GM12864 (cell line): ENCODE measurements at places on chromosomes 2 and 18.

GRCh38 chr2:104853534-104854497 lies at the start of gene POU3F3:
TSS of gene POU3F3 (plus strand) at chr2:104854115. CDS start at chr2:104855511, 1,396 bp downstream.
- no peak for DNase-seq

- DNase-seq: no peak
Observed at GRCh38 chr2:153668923-153669322, 190.4 kb upstream of the RPRM start.

DNA sequence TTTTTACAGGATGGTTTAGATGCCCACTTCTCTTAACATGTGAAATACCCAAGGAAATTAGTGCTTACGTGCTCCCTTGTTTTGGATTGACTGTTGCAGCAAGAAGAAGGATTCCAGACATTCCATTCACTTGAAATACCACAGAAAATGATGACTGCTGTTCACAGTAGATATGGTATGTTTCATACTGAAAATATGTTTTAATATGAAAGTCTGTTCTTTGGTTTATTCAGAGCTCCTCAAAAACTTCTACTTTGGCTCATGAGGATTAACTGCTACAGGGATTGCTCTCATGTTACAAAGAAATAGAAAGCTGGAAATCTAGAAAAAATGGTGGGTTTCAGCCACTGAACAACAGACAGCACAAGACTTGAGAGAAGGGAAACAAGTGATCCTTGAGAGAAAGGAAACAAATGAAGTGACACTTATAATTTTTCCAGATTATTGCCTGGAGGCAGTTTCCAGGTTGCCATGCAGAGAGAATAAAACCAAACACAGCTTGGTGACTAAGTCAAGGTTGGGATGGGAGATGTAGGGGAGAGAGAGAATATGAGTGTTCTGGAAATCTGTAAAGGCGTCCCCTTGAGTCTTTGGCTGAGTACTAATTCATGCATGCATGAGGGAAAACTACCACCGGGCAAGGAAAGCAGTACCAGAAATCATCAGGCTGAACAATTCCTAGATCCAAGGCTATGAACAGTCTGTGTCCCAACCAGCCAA lies 348.1 kb downstream of the CLIP4 start:
- no peak for DNase-seq

DNA sequence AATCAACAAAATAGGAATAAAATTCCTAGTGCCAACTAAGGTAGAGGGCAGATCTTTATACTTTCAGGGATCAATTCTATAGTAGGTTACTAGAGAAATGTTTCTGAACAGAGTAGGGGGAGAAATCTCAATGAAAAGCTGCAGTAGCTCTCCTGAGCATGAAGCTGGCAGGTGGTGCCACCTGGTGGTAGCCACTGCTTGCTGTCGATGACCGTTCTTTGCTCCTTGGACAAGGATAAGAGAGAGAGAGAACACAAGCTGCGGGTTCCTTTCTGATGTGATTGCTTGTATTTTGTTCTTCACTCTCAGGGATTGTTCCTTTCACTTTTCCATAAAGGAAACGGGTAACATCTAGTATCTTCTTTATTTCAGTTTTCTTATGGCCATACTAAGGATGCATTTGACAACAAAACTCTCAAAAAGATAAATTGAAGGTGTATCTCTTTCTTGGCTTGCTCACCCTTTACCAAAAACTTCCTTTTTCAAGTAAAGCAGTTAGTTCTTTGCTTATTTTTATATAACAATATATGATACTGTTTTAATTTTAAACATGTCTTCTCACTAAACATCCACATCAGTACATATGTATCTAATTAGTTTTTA lies 18.6 kb upstream of the MRPL19 start:
- no peak for DNase-seq

DNA sequence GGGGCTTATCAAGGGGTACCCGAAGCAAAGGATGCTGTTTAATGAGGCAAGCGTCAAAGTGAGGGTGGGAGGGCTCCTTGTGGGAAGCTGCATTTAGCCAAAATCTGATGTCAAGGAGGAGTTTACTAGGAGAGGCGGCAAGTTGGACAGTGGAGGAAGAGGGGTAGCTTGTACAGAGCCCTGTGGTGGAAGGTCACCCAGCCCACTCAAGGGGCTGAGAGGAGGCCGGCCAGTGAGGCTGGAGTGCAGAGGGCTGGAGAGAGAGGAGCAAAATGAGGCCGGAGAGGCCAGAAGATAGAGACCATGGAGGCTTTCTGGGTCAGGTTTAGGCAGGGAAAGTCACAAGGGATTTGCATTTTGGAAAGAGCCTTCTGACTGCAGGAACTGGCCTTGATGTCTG lies 49.5 kb downstream of the ASB1 start:
- DNase-seq: no peak

DNA sequence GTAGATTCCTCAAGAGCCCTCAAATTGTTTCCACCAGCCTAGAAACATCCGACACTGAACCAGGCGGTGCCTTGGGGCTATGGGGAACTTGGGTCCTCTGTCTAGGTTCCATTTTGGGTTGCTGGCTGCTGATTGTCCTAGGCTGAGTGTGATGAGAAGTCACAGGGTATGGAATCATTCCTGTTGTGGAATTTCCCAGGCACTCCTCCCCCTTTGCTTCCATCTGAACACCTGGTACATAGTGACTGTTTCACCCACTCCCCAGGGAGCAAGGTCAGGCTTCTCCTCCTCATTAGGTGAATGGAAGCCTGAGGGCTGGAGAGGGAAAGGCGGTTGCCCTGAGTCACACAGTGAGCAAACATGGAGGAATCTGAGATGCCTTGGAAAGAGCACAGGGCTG lies 4.5 kb downstream of the KIF3C start:
- DNase-seq: no peak

GRCh38 chr2:170475878-170476277 lies 239.3 kb upstream of the SP5 start:
- DNase-seq: no peak

GRCh38 chr2:116074161-116074560 lies 1631.7 kb downstream of the DPP10 start:
- DNase-seq: no peak

DNA sequence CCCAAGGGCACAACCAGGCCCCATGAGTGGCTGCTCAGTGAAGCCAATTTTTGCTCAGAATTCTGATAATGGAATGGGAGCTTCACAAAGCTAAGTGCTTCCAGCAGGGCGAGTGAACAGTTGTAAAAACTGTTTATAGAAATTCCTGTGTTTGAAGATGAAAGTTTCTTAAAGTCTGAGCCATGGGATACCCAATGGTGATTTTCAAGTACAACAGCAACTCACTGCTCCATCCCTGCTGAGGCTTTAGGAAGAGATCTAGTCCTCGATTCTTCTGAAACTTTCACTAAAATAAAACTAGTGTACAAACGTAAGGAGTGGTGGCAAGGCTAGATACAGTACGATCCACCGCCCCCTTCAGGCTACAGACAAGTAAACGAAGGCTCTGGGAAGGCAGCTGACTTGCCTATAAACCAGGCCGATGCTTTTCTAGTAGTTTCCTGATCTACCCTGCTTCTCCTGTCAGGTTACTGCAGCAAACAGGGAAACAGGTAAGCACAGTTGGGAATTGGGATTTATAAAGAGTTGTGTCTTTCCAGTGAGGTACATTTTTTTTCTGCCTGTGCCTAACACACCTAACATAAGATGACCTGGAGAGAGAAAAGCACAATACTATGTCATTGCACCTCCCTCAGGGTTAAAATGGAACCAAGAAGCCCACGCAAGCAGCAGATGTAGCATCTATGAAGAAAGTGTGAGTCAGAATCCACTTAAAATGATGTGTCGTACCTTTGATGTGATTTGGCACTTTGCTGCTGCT lies 108.7 kb downstream of the UXS1 start:
- DNase-seq: no peak

DNA sequence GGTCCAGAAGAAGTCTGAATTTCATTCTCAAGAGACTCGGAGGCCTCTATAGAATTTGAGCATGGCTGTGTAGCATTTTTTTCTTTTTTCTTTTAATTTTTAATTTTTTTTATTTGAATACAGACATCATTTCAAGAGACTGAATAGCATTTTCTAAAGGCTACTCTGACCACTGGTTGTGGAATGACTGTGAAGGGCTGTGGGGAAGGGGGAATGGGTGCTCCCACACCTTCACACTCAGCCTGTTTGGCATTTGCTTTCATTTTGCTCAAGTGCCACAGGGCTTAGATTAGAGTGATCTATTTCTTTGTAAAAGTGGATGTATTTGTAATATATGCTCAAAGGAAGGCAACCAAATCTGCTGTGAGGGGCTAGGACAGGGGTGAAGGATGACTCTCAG lies 142.0 kb upstream of the SPOPL start:
- DNase-seq: no peak

DNA sequence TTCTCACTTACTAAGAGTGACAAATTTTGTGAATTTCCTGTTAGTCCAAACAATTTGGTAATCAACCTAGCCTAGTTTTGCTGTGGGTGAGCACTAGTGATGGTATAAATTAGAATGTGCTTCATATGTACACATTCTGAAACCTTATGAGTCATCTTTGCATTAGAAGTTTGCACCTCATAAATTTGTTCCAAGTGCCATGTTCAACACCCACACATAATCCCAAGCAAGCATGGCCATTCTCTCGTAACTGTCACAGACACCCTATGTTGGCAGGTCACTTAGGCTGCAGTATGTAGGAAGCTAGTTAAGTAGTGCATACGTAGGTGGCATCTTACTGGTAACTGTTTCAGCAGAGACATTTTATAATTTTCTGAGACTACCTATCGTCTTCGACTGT lies 46.9 kb downstream of the NAB1 start:
- no peak for DNase-seq

DNA sequence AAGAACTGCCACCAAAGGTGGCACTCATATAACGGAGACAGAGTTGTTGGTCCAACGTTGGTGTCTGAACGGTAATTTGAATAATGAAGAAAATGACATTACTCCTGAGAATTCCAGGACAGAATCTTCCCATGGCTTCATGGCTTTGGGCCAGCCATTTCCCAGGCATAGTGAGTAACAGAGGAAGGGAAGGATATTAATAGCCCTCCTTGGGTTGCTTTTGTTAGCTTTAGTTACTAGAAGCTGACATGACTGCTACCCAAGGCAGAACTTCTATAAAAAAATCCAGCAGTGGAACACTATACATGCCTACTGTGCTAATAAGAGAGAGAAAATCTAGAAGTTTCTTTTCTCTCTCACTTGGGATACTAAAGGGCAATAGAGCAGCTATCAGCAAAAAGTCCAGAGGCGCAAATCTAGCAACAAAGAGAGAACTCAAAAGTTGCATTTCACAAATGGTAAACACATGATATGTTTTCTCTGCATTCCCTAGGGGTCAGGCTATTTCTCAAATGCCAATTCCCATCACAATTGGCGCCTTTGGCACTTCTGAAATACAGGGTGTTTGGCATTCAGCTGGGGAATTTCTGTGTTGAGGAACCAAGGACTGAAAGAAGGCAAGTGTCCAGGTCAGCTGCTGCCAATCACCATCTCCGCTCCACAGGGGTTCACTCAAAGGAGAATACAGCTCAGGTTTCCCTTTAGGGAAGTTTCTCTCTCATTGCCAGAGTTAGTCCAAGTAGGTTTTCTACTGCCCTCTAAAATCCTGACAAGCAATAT lies 160.8 kb upstream of the KYNU start:
- no peak for DNase-seq

DNA sequence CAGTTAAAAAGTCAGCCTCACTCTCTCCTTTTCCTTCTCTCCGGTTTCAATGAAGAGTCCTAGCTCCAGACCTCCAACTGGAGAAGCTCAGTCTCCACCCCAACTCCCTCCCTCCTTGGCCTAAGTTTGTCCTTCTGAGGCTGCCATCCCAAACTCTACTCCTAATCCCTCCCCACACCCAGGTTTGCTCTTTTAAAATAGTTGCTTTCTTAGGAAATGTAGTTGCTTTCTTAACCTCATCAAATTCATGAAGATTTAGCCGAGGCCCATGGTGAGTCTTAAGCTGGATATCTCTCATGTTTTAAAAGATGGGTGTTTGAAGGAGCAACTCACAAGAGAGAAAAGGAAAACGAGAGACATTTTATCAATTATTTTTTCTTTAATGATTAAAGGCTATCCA lies 937 bp upstream of the LANCL1 start:
- DNase-seq: no peak

- no peak for DNase-seq
Observed at GRCh38 chr2:56680971-56681631, 497.3 kb downstream of the CCDC85A start.

- no peak for DNase-seq
Observed at GRCh38 chr2:240351826-240352426, 83.5 kb upstream of the GPC1 start.

GRCh38 chr2:163733301-163733938 lies 2.4 kb downstream of the FIGN start:
- DNase-seq: no peak

GRCh38 chr2:207984765-207985480 lies 40.4 kb downstream of the PLEKHM3 start:
- DNase-seq: no peak

DNA sequence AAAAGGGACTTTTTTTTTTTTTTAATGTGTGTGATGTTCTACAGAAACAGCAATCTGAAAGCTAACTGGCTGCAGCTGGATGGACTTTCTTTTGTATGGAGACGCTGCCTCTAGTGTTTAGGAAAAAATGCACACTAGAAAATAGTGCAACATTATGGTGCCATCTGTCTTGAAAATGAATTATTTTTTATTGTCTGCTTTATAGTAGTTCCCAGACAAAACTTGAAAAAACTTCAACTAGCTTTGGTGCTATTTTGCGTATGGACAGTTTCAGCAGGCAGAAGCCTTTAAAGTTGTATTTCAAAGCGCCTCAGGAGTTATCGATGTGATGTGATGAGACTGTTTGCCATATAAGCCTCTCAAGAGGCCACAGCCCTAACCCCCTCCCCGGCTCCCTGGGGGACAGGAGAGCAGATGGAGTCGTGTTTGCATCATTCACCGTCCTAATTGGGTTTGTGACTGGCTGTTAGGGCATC lies 86.9 kb downstream of the LTBP1 start:
- DNase-seq: no peak

GRCh38 chr2:195687320-195688086 lies 30.5 kb downstream of the SLC39A10 start:
- no peak for DNase-seq

DNA sequence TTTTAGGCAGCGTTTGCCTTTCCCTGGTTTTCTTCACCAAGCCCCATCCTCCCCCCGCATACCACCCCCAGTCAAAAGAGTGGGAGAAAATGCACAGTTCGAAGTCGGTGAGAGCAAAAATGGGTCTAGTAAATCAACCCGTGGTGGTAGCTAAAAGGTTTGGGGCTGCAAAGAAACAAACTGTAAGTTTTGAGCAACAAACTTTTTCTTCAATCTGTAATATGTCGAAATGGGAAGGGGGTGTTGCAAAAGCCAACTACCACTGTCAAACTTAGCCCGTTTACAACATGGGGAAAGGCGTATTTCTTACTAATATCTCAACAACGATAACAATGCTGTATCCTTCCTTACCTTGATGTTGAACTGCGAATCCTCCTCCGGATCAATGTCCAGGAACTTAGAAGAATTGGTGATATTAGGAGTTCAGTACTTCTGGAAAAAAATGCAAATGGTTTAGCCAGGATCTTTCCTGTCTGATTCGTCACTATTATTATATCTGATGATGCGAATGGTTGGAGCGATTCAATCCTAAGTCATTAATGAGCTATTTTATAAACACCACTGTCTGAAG lies 2.4 kb upstream of the SATB2 start:
- DNase-seq: no peak
